ENCODE measurements at places on chromosomes 3 and 15.

DNA sequence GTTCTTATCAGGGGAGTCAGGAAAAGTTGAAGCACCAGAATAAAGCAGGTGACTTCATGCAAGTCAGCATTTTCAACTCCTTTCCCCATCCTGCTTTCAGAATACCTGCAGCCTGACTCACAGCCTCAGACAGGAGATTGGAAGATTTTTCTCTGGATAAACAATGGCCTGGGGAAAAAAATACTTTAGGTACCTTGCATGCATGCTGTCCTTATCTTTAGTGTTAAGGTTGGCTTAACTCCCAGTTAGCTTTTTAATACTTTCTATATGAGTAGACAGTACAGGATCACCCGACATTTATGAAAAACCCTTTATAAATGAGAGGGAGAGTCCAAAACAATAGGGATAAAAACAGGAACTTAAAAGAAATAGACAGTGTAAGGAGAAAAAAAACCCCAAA lies 53.6 kb downstream of the PAK2 start:
- DNase-seq, result no peak

GRCh38 chr3:125431912-125432790 lies 57.0 kb upstream of the ZNF148 start:
- no peak for DNase-seq

- no peak for DNase-seq
These were observed 285.6 kb downstream of the GRM7 start for GRCh38 chr3:7146529-7146928.

DNA sequence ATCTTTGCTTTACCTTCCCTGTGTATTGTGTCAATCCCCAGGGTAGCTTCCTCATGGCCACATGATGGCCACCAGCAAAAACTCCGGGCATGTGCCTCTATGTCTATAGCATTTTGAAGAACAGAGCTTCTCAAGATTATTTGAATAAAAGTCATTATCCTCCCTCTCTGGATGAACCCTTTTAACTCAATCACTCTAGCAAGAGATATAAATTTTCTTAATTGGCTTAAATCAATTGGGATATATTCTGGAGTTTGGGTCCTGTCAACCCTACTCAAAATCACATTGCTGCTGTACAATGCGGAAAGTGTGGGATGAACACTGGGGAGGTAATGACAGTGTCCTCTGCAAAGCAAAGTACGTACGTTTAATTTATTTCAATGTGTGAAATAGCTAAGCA lies 370.6 kb upstream of the LRRC3B start:
- DNase-seq, result no peak

DNA sequence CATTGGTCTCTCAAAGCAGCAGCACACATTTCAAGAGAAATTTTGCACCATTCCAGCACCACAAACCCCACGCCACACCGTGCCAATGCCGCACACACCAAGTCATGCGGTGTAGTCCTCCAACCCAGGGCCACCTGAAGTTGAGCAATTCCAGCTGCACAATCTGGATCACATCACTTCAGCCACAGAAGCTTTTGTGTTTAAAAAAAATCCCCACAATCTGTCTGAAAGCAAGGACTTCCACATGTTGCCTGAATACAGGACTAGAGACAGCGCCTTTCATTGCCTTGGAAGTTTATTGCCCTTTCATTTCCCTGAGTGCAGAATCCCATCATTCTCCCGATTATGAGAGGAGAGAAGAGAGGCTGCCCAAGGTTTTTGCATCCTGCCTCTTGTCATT lies 175.6 kb upstream of the BCL6 start:
- DNase-seq, result no peak
